ENCODE measurements at places on chromosomes 7 and 10.

DNA sequence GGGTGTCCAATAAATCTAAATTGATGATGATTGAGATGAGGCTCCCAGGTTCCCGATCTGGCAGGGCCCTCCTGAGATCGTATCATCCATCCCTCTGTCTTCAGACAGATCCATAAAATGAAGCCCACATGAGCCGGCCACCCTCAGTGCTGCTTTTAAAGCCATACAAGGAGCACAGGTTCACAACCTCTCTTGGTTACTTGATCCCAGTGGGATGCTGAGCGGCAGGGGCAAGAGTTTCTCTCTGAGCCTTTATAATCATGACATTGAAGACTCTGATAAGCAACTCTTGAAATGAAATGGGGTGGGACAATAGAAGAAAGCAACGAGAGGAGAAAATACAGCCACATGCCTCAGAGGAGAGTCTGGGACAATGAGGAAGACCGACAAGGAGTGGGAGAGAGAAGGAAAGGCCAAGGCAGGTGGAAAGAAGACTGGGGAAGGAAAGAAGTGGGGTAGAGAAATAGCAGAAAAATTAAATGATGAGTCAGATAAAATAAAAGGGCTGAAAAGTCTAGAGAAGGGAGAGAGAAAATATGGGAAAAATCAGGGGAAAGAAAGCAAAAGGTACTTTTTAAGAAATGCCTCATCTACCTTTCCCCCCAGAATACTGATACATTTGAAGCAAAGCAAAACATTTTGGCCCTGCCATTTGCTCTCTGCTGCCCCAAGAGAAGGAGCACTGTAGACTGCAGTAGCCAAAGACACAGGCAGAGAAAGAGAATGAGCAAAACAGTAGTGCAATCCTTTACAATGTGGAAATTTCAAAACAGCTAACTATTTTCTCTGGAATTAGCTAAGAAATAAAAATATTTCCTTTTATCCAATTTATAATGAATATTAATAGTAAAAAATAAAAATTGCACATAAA, 14.6 kb downstream of the GBX1 start:
- DNase-seq = no peak

DNA sequence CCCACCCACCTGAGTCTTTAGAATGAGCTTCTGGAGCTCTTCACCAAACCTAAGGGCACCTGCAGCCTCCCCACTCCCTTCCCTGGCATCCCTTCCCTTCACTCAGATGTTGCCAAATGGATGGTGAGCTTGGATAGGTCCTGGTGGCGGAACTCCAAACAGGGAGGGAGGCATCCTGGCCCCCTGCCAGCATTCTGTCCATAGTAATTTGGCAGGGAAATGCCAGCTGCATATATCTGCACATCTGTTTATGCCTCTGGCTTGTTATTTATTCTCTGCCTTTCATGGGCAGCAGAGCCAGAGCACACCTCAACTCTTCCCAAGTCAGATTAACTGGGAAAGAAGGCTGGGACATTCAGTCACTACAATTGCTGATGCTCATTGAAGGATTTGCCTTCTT, 18.1 kb downstream of the KAZALD1 start:
- DNase-seq = no peak

DNA sequence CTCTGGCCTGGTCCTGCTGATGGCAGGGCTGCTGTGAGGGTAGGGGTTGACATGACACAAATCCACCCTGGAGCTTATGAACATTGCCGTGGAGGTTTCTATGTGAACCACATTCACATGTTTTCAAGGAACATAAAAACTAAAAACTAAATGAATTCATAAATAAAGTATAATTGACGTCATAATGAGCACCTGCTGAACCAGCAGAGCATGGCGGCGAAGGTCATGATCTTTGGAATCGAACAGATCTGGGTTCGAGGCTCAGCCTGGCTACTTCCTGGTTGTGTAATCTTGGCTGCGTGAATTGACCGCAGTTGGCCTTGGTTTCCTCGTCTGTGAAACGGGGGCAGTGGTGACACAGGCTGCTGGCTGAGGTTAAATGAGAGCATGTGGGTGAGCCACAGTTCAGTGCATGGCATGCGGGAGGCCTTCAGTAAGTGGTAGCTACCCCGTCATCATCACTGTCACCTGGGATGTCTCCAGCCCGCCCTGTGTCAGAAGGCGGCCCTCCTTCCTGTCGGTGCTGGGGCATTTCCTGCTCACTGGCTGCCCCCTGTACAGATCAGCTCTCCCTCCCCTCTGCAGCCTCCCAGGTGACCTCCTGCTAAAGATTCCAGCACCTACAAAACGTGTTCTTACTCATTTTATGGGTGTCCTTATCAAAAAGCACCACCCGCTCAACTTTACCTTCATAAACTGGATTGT, 190.3 kb upstream of the SHH start:
- DNase-seq = no peak

DNA sequence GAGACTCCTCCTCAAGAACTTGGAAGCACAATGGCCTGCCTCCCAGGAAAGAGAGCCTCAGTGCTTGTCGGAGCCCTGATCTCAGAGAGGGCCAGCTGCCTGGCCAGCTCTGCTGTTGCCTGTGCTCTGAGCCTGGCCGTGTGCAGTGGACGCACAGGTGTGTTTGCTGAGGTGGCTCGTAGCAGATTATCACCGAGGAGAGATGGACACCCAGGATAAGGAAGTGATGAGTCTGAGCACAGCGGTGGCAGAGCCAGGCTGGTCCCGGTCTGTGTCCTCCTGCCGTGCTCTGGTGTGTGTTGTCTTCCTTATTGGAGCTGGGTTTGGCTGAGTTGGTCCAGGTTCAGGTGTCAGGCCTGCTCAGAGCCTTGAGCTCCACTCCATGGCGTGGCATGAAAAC, 208.5 kb downstream of the EBF3 start:
- DNase-seq = no peak

DNA sequence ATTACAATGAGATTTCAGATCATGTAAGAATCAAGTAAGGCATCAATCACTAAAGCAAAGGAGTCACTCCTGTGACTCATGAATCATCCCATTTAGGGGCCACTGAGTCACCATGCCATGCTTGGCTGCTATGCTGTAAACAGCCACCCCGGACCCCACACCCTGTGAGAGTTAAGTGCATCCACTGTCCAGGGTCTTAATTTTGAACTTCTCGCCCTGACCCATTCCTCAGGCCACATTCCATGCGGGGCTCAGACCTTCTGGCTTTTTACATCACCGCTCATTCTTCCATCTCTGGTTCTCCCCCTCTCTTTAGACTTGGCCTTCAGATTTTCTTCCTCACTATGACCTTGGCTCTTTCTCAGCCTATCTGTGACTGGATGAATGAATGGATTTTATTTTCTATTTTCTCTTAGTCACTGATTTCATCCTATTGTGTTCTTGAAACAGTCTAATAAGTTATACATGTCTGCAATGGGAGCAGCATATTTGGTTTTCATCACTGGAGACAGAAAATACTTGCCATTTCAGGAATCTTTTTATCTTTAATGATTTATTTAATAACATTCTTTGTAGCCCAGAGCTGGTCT, 239.6 kb downstream of the SKIDA1 start:
- no peak for DNase-seq

DNA sequence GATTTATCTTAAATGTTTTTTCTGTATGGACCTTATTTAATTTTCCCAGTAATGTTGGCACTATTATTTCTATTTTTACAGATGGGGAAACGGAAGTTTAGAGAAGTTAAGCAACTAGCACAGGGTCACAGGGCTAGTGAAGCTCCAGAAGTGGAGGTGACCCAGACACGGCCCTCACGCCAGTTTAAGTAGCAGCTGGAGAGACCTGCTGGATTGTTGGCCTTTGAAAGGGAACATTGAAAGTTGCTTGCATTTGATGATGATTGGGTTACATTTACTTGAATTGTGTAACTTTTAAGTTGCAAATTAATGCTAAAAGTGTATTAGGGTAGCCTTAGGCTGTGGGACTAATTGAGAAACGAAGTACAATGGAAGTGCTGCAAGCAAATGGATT, 25.6 kb downstream of the CDK14 start:
- no peak for DNase-seq

- peak; percentile 45 for DNase-seq
Observed at GRCh38 chr7:98133181-98133580, 26.5 kb downstream of the LMTK2 start.

- no peak for DNase-seq
Observed at GRCh38 chr10:3220853-3221252, 48.3 kb upstream of the PITRM1 start.

DNA sequence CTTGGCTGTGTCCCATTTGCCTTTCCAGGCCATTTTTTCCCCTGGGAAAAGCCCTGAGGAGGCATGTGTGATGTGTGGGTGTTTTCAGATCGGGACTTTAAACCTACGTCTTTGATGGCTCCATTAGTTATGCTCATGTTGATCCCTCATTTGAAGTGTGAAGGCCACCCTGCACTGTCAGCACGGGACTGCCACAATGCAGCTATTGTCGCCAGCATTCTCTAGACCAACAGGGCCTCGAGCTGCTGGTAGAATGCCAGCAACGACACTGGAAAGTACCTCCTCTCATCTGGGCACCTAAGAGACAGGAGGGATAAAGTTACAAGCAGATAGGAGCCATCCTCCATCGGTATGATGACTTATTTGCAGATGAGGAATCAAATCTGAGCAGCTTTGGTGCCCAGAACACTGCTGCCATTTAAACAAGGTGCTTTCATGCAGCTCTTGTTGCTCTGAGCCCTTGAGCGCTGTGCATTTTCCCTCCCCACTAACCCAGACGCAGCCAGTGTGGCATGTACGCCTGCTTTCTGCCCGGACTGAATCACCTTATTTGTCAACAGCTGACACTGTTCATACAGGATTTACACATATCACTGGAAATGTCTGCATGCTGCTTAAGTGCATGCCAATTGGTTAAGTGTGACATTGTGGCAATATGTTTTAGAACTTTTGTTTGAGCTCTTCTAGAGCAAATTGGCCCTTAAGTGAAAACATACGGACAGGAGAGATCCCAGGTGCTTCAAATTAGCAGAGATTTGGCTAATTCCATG, 175.0 kb upstream of the PITRM1 start:
- no peak for DNase-seq

GRCh38 chr10:46305079-46305818, 18.5 kb downstream of the ANTXRL start:
- no peak for DNase-seq

DNA sequence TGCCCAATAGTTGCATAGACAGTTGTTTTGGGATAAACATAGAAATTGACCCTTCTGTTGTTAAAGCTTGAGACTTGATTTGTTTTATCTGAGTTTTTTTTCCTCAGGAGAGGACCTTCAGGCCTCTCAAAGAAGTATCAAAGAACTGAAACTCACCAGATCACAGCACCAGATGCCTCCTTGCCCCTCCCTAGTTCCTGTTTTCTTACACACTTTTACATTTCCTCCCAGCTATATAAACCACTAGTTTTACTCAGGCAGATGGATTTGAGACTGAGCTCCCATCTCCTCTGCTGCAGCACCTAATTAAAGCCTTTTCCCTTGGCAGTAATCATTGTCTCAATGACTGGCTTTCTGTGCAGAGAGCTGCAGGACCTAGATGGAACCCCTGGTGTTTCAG, 150.6 kb upstream of the NRG3 start:
- DNase-seq = no peak

DNA sequence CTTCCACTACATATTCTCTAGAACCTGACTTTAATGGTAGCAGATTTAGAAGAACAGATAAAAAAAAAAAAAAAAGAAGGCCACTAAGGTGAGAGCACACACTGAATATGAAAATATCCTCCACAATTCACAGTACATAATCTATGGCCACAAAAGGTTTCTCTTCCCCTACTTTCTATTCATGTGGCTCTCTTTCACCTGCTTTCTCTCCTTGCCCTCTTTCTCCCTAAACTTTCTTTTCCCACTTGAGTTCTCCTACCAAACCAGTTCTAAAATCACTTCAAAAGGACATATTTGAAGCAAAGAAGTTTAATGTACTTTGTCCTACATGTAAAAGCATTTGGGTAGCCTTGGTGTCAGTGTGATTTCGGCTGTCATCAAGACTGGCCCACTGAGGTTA, 18.5 kb upstream of the DLX6 start:
- DNase-seq = no peak

DNA sequence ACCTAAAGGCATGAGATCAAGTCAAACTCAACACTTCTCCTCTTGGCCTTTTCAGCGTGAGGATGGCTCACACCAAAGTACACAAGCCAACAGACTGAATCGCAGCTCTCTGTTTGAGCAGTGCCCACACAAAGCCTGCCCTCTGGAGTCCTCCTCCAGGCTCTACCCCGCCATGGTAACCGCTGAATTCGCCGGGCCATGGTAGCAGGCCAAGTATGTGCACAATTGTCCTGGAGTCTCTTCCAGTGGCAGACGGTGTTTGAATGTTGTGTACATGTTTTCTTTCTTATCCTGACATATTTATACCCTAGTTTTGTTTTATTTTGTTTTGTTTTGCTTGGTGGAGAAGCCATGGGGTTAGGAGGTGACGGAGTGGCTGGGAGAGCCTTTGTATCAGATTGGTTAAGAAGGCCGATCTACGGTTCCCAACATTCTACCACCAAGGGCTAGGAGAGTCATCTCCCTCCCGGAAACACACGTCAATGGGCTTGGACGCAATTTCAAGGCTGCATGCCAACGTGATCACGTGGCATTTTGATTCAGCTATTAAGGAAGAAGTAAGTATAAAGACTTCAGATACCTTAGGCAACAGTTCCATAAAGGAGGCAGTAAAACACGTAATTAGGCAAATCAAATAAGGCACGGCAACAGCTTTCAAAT, 12.1 kb upstream of the SHH start:
- no peak for DNase-seq

- DNase-seq = no peak
Observed at GRCh38 chr7:47553309-47553708, 28.6 kb downstream of the TNS3 start.

DNA sequence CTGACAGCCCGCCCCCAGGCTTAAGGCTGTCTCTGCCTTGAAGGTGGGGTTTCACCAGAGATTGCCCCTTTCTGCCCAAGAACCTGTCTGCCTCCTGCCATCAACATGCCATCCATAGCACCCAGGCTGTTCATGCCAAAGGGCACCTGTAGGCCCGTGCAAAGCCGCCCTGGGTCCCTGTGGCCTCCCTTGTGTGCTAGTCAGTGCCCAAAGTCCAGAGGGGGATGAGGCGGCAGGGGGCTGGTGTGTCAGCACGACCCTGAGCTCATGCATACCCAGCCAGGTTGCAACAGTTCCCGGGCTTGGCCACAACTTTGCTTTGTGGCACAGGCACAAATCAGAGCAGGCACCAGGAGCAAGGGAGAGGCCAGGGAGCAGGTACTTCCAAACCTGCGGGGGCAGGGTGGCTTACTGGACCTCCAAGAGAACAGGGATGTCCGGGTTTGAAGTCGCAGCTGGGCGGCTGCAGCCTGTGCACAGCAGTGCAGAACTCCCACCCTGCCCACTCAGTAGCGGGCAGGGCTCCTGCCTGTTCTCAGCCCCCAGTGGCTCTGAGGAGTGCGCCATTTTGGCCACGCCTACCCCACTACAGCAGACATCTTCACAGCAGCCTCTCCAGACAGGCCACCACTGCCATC, 671.1 kb upstream of the GRM3 start:
- DNase-seq = no peak

DNA sequence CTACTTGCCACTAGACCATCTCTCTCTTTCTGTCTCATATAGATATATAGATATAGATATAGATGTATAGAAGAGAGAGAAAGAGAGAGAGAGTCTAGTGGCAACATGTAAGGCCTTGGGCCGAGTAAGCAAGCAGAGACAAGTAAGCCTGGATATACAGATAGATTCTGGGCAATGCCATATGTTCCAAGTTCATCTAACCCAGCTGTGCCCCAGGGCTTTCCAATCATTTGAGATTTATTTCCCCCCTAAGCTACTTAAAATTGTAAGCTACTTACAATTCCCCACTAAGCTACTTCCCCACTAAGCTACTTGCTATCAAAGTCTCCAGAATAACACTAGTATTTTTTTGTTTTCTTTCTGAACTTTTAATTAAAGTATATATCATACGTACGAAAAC, 1094.1 kb downstream of the DNAJB9 start:
- DNase-seq = no peak

Measured in GM10248 (cell line).